ENCODE measurements at places on chromosomes 3 and 15.

DNA sequence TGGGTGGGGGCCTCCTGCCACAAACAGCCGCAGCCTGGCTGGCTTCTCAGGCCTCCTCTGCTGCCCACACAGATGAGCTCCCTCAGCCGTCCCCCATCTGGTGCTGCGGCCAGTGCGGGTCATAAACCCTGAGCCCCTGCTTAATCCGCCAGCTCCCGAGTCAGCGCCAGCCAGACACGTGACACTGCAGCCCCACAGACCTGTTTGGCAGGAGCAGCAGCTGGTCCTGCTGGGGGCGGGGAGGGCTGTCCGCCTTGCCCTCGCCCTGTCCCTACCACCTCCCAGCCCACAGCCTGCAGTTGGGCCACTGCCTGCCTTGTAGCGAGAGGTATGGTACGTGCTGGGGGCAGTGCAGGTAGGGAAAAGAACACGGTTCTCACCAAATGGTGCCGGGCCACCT is 86.2 kb downstream of the IQSEC1 start:
- DNase-seq: no peak

- no peak for DNase-seq
Observed at GRCh38 chr3:120081719-120082118, 12.5 kb downstream of the GSK3B start.

- no peak for DNase-seq
Observed at GRCh38 chr3:195221015-195221853, 49.7 kb downstream of the XXYLT1 start.

- no peak for DNase-seq
Observed at GRCh38 chr3:176906046-176906905, 291.0 kb downstream of the TBL1XR1 start.

DNA sequence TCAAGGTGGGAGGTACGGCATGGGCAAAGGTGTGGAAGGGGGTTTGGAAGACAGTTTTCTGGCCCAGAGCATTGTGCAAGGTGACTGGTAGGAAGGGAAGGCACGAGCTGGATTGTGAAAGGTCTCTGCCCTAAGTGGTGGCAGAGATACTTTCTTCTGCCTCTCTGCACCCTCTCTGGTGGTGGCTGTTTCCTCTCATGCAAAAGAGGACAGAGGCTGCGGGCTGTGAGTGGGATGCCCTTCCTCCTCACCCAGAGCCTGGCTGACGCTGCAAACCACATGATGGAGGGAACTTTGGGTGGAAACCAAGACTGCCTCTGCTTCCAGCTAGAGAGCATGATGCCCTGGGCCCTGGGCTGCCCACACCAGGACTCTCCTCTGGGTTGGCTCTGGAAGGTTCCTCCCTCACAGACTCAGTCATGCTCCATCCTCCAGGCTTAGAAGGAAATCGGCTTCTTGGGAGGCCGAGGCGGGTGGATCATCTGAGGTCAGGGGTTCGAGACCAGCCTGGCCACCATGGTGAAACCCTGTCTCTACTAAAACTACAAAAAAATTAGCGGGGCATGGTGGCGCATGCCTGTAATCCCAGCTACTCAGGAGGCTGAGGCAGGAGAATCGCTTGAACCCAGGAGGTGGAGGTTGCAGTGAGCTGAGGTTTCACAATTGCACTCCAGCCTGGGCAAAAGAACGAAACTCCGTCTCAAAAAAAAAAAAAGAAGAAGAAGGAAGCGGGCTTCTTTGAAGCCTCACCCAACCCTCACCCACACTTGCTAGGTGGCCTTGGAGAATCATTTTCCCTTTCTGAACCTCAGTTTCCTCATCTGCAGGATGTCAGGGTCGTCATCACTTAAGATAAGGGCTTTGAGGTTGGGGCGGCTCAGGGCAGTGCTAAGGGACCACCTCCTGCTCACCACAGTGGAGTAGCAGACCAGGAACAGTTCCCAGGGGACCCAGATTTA is 8.3 kb downstream of the PSTPIP1 start:
- peak; percentile 61 for DNase-seq

GRCh38 chr3:126917232-126917804 is 65.6 kb upstream of the PLXNA1 start:
- no peak for DNase-seq

- no peak for DNase-seq
Observed at GRCh38 chr3:87167628-87168456, 59.3 kb upstream of the CHMP2B start.

GRCh38 chr15:98304371-98304770 is 343.9 kb downstream of the ARRDC4 start:
- no peak for DNase-seq

DNA sequence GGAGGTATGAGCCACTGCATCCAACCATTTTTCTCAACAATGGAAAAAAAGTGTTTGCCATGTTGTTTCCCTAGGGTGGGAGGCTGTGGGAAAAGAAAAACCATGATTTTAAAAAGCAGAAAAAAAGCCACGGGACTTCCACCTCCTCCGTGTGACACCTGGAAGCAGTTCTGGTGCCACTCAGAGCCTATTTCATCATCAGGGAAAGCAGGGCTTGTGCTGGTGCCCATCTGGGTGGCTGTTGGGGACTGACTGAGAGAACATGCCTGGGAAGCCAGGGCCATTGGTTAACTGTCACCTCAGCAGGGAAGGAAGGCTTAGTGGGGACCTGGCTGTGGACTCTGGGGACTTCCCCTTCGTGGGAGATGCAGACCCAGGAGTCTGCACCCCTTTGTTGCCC is 7.3 kb downstream of the RNU5B-1 start:
- no peak for DNase-seq

DNA sequence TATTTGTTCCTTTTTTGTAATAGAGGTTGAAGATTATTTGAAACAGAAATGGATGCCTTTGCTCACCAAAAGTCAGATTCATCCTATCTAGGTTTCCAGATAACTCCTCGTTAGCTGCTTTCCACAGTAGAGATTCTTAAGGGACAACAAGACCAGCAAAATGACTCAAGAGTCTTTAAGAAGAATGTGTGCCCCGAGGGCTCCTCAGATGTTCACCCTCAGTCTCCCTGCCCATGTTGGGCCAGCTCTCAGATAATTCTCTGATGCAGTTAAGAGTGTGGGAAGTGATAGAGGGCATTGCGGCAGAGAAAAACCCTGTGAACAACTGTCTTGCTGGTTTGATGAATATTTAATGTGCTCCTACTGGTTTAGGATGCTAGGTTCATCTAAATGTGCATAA is 251.1 kb downstream of the PTPRG start:
- no peak for DNase-seq

DNA sequence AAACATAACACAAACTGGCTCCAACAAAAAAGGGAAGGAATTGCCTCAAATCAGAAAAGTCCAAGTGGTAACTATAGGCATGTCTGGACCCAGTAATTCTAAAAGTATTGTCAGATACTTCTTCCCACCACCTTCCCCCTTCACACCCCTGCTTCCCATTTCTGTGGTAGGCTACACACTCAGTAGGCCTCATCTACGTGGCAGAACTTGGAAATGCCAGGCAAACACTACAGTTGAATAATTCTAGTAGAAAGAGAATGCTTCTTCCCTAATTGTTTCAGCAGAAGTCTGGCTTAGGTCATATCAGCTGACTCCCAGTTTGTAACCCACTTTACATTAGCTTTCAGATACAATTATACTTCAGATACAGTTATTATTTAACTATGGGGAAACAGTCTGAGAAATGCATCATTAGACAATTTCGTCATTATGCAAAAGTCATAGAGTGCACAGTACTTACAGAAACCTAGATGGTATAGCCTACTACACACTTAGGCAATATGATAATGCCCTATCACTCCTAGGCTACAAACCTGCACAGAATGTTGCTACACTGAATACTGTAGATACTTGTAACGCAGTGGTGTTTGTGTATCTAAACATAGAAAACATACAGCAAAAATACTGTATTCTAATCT is 6.4 kb downstream of the SETMAR start:
- no peak for DNase-seq

GRCh38 chr3:73148206-73148605 is 86.7 kb downstream of the EBLN2 start:
- no peak for DNase-seq

DNA sequence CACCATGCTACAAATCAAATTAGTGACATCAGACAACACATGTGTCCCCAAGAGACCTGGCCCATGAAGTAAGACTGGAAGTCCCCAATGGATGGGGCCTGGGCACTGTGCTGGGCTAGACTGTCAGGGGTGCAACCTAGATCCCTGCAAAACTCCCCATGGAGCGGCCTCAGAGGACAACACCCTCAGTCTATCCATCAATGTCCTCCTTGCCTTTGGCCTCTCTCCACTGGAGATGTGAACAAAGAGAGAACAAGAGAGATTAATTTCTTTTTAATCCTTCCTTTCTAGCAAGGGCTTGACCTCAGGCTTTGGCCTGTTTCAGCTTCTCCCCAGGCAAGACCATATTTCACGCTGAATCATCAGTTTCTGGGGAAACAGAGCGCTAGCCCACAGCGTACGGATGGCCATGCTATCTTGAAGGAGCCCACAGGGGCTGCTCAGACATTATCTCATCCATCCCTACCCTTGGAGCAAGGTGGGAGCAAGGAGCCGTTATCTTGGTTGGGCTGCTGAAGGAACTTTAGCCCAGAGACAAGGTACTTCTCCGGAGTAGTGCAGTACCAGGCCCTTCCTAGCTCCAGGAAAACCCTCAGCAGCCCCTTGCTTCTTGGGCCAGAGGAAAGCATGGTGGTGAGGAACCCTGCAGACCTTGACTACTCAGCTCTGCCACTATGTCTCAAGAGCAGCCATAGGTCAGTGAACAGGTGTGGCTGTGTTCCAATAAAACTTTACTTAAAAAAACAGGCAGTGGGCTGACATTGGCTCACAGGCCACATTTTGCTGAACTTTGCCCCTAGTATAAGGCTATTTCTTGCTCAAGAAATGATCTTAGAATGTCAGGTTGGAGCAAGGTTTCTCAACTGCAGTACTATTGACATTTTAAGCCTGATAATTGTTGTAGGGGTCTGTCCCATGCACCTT is 72.7 kb upstream of the WNT5A start:
- no peak for DNase-seq

GRCh38 chr3:55075846-55076245 is 148.0 kb upstream of the LRTM1 start:
- DNase-seq: no peak

DNA sequence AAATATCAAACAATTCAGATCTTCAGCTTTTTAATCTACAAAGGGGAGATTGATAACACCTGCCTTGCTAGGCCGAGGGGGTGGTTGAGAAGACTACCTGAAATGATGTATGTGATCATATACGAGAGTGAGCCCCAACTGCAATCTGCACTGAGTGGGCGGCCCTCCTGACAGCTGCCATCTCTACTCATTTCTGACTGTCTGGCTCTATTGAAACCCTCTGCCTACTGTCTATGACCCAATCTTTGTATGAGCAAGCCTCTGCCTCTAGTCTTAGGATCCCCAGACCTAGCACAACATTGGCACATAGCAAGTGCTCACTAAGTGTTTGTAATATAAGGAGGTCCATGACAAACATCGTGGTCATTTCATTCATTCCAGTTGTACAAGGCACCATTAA is 144.4 kb upstream of the NR2F2 start:
- DNase-seq: no peak

- DNase-seq: no peak
Observed at GRCh38 chr3:124035463-124036121, 43.7 kb upstream of the ROPN1 start.

DNA sequence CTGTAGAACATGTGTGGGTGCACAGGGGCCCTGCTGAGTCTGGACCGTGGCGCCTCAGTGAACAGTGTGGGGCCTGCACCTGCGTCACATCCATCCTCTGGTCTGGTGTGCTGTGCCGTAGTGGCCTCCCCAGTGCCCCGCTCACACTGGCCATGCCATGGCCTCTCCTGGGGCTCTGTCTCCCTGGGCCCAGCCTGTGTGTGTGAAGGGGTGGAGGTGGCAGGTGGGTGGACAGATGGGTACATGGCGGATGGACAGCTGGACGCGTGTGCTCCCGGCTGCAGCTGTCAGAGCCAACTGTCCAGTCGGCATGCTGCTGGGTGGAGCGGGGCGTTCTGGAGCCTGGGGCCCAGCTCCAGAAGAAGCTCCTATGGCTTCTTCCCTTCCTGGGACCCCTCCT is 17.8 kb downstream of the PLXNA1 start:
- no peak for DNase-seq

- no peak for DNase-seq
Observed at GRCh38 chr15:41847981-41848380, 9.3 kb downstream of the PLA2G4B start.

- no peak for DNase-seq
Observed at GRCh38 chr3:107690522-107691138, 167.9 kb downstream of the BBX start.

DNA sequence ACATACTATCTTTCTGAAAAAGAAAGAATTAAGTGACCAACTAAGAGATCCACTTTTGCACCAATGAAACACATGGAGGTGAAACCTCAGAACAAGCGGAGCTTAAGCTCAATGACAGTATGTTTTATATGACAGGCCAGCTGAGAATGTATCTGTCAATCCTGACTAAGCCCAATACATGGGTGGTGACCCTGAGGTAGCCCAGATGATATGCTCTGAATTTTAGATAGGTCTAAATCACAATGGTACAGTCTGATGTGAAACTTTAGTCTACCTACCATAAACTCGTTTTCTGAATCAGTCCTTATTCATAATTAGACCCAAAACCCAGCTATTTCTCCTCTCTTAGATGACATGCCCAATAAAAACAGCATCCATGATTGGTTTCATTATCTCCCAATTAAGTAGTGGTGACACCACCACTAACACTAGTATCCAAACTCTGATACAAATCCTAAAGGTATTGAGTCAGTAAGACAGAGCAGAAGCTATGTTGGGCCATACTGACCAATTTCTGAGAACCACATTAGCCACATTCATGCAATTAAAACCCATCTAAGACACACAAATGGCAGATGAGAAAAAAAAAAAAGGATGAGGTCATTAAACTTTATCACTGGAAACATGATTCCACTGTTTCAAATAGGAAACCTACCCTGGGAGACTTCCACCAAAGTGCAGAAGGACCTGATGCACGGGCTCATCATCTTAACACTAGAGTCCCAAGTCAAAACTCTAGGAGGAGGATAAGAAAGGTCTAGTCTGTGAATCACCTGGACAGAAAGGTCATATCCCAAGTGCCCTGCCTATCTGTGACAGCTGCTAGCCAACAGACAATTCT is 20.6 kb downstream of the CMTM6 start:
- DNase-seq: no peak

- no peak for DNase-seq
Observed at GRCh38 chr15:39888243-39888642, 31.8 kb downstream of the GPR176 start.

DNA sequence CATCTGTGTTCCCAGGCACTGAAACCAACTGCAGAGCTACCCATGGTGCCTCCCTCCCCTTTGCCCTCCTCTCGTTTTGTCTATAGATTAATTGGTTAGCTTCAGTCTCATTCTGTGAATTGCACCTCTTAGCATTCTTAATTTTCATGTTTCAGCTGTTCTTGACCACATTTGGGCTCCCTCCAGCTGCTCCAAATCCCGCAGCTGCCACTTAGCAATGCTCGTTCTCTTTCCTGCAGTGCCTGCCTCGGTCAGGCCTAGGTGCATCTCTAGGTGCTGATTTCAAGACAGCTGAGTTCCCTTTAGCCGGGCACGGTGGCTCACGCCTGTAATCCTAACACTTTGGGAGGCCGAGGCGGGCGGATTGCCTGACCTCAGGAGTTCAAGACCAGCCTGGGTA is 47.0 kb upstream of the SMAD3 start:
- DNase-seq: no peak

GRCh38 chr3:172279191-172279640 is 169.0 kb downstream of the GHSR start:
- DNase-seq: no peak
